Fibroblast of mammary gland (primary cell): ENCODE measurements at places on chromosomes 2 and 18.

DNA sequence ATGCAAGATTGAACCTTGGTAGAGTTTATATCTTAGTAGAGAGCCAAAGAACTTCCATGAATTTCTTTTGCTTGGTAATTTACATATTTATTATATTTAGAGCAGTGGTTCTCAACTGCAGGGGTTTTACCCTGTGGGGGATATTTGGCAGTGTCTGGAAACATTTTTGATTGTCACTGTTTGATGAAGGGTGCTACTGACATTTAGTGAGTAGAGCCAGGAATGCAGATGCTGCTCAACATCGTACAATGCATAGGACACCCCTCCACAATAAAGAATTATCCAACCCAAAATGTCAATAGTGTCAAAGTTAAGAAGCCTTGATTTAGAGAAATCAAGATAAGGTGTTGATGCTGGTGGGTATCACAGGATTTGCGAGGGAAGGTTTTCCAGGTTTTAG, 14.7 kb downstream of the AGFG1 start:
- DNase-seq = no peak

GRCh38 chr2:147679191-147679954, 165.5 kb upstream of the ACVR2A start:
- no peak for DNase-seq

GRCh38 chr18:47601581-47602272, 328.7 kb downstream of the SMAD2 start:
- DNase-seq = no peak

DNA sequence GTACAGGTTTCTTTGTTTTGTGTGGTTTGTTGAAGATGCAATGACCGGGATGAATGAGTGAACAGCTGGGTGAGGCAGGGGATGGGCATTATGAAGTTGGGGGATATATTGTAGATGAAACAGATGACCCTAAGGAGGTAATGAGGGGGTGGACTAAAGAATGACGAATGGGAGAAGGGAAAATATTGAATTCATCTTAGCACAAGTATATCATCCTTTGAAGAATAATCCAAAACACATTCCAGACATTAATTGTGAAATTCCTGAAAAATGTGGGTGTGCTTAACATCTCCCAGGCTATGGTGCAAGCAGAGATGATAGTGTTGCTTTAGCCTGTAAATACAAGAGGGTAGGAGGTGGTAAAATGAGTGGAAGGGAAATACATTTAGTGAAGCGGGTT, 5.8 kb downstream of the CRIM1 start:
- peak; percentile 60 for DNase-seq

- DNase-seq = peak; percentile 28
These were observed 27.9 kb upstream of the GLI2 start for GRCh38 chr2:120707816-120708215.

DNA sequence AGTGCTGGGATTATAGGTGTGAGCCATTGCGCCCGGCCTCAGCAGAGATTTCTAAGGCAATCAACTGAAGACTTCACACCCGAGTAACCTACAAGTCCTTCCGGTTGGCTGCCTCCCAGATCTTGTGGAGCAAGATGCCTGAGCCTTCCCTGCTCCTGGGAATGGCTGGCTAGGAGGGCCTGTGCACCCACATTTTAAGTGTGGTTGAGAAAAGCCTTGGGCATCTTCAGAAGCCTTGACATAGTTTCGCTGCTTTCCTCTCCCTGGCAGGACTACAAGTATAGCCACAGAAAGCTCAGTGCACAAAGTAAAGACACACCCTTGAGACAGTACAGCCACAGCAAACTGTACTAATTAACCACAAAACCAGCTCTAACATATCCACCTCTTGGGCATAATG, 35.2 kb downstream of the E2F6 start:
- no peak for DNase-seq

DNA sequence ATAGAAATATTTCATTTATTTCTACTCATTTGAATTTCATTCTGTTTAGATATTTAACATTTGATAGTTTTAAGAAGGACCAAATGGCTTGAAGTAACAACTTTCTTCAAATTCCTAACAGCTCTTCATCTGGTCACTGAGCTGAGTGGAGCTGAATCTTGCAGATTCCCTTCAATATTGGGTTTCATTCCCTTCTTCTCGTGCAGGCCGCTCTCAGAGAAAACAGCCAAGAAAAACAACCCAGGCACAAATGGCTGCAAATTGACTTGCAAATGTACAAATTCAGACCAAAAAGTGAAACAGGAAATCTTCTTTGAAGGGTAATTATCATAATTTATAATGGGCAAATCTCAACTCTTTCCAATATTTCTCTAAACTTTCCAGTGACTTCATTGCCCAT, 30.3 kb upstream of the GCG start:
- no peak for DNase-seq

GRCh38 chr2:180621366-180621765, 359.0 kb upstream of the UBE2E3 start:
- no peak for DNase-seq

DNA sequence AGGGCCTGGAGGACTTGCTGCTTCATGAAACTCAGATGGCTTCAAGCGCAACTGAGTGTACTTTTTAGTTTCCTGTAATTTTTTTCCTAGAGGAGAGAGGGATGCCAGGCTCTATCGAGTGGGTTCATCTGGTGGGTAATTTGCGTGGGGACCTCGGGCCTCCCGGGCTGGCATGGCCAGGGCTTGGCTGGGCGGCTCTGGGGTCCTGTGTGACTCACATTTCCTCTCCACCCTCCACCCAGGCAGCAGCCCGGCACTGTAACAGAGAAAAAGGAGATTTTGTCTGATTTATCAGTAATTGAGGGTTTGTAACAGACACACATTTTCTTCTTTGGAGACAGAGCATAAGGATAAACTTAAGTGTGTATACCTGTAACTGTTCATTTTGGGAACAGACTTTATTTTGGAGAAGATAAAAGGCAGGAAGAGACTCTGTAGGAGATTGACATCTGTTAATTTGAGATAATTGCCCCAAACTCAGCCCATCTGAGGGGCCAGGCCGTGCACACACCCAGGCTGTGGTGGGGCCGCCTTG, 64.3 kb downstream of the NFATC1 start:
- no peak for DNase-seq

GRCh38 chr2:174705321-174705720, 59.0 kb downstream of the CHRNA1 start:
- DNase-seq = no peak

GRCh38 chr2:233116946-233117345, 56.8 kb downstream of the INPP5D start:
- no peak for DNase-seq

GRCh38 chr2:54114936-54115283, 505 bp upstream of the ACYP2 start:
- no peak for DNase-seq

DNA sequence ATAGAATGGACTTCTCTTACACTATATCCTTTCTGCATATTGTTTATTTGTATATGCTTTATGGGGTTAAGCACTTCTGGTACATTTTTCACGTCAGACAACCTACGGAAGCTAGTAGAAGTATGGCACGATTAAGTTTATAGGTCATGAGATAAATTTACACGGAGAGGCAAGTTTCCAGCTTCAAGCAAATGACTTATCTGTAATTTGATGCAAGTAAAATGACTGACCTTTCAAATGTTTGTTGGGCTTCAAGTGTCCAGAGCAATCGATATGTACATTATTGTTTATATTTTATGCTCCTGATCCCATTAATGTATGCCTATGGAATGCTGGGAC, 97.5 kb upstream of the EFEMP1 start:
- DNase-seq = no peak

- DNase-seq = peak; percentile 52
These were observed 83.9 kb upstream of the PKDCC start for GRCh38 chr2:41963661-41964525.

- no peak for DNase-seq
These were observed 840 bp upstream of the PSD4 start for GRCh38 chr2:113172721-113173541.

GRCh38 chr2:4915357-4915756, 776.8 kb upstream of the SOX11 start:
- DNase-seq = no peak

- no peak for DNase-seq
These were observed 150.1 kb downstream of the ARHGAP28 start for GRCh38 chr18:6879508-6880195.

GRCh38 chr2:218009231-218009630, 6.4 kb upstream of the TNS1 start:
- no peak for DNase-seq

DNA sequence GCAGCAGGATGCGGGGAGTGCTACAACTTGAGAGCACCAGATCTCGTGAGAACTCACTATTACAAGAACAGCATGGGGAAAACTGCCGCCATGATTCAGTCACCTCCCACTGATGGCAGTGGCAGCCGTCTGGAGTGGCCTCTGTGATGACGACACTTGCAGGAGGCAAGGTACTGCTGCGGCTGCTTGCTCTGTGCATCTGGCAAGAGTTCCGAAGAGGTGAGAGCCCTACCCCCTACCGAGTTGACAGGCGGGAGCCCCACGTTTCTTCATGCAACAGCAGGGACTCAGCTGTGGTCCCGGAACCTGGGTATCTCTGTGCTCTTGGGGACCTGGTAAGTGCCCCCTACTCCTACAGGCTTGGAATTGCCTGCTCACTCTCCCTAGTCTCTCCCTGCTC, 1672.7 kb upstream of the TMEFF2 start:
- DNase-seq = no peak

DNA sequence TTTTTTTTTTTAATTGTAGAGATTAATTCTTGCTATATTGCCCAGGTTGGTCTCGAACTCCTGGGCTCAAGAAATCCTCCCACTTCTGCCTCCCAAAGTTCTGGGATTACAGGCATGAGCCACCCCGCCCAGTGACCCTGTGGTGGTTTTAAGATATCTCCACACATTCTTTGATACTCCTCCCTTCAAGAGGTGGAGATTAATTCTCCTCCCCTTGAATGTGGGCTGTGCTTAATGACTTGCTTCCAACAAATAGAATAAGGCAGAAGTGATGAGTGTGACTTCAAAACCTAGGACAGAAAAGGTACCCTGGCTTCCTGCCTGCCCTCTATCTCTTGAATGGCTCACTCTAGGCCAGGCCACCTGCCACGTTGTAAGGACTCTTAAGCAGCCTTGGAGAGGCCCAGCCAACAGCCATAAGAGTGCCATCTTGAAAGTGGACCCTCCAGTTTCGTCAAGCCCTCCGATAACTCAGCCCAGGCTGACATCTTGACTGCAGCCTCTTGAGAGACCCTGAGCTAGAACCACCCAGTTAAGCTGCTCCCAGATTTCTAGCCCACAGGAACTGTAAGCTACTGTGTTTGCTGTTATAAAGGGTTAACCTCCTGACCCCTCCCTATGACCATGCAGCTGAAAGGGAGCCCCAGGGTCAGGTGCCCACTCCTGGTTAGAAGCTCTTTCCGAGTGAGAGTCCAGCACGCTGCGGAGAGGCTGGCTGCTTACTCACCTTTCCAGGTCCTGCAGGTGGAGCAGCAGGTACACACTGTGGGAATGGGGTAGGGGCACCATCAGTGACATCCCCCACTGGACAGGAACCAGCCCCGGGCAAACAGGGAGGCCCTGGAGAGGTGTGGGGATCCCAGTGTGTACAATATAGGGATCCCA, 27.6 kb downstream of the MRPL35 start:
- DNase-seq = no peak

DNA sequence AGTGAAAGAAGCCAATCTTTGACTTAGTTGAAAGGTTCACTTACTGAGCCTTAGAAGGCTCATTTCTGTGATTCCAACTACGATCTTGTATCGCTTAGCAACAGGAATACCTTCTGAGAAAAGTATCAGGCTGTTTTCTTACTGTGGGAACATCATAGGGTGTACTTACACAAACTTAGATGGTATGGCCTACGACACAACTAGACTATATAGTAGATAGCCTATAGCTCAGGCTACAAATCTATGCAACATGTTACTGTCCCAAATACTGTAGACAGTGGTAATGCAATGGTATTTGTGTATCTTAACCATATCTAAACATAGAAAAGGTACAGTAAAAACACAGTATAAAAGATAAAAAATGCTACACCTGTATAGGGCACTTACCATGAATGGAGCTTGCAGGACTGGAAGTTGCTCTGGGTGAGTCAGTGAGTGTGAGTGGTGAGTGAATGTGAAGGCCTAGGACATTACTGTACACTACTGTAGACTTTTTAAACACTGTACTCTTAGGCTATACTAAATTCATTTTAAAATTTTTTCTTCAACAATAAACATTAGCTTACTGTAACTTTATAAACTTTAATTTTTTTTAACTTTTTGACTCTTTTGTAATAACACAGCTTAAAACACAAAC, 148.8 kb upstream of the STON1 start:
- DNase-seq = no peak

GRCh38 chr2:29317077-29317517, 201.9 kb downstream of the CLIP4 start:
- DNase-seq = peak; percentile 57

- DNase-seq = no peak
These were observed 235.2 kb upstream of the THSD7B start for GRCh38 chr2:136530146-136530545.

DNA sequence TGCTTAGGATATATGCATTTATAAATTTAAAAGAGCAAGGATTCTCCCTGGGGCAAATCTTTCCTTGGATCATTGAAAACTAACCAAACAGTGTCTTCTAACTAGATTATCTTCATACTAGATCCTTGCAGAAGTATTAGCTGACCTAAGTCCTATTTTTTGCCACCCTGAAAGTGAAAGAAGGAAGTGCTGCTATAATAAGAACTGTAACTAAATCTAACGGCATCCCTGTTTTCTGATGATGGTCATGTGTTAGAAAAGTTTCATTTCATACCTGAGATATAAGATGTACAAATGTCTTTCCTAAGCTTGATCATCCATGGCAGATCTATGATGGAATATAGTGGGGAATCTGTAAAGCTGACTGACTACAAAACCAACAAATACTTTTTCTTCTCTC, 102.7 kb downstream of the MAP2 start:
- DNase-seq = peak; percentile 11

DNA sequence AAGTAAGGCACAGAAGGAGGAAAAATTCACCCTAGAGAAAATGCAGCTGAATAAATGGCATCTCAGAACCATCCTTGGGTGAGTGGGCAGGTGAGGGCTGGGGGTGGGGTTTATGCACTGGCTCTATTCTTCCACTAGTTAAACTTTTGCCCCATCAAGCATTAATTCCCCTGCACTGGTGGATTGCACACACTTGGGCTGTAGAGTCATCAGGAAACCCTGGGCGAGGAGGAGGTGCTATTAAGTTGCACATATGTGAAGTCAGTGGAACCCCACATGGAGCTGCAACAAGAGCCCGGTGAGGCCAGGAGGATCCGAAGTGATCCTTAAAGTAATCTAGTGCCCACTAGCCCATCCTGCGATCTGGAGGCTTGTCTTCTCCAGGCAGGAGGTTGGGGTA, 6.8 kb upstream of the DNAJB2 start:
- DNase-seq = no peak

DNA sequence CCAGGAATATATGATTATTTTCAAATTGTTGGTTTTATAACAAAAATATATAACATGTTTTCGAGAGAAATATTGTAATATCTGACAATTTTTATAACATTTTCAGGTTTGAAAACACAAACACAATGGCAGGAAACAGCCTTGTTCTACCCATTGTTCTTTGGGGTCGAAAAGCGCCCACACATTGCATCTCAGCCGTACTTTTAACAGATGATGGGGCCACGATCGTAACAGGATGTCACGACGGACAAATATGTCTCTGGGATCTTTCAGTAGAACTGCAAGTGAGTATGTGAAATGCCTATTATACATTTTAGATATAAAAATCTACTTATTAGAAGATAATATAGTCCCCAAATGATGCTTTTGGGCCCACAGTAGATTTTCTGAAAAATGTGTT, 21.2 kb downstream of the WDR7 start:
- DNase-seq = no peak
